Head of caudate nucleus (tissue), 42 donors: ENCODE measurements at places on chromosomes 7 and 10.
A peak's percentile ranks its signal among the peaks of the same experiment; 100 is the strongest.

- no peak for DNase-seq
These were observed 131.9 kb downstream of the GPR37 start for GRCh38 chr7:124633740-124634139.

GRCh38 chr10:78920011-78920410 lies 148.8 kb upstream of the ZMIZ1 start:
- no peak for DNase-seq

DNA sequence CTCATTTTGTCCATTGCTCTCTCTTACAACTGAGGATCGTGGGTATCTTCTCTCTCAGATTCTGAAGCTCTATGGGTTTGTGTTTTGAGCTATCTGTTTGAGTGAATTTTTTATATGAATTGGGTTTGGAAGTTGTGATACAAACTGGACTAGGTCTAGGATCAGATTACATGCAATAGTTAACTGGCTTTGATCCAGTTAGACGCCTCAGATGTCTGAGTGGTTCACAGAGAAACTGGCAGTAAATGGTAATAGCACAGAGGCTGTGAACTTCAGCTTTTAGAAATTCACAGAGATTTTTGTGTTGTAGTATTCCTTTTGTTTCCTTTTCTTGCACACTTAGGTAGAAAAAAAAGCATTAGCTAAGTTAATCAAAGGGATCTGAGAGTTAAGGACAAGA lies 12.7 kb upstream of the DNMBP start:
- no peak for DNase-seq

DNA sequence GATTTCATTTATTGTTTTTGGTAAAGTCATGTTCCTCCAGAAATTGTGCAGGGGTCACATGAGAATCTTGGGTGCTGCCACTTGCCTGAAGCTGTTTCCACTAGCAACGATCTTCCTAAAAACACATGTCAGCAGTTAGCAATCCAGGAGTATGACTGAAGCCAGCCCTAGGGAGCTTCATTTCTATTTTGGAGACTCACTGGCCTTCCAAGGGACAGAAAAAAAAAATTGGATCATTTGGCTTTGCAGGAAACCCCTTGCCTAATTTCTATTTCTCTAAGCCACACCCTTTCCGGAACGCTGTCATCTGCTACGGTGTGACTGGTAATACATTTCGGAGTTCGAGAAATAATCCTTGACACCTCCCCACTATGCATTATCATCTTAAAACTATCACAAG lies 204.7 kb downstream of the TAX1BP1 start:
- DNase-seq: no peak

DNA sequence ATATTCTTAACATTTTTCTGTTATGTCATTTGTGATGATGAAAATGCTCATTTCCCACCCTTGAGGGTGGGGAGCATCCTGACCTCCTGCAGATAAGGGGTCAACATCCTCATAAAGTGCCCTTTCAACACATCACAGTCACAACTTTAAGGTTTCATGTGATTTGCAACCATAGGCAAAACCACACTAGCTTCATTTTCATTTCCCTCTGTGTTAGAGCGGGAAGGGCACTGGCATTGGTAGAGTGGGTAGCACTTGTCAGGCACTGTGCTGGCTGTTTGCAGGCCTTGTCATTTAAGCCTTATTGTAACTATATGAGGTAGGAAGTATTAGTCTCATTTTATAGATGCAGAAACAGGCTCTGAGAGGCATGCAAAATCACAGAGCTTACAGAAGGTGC lies 39.8 kb downstream of the PSMC2 start:
- DNase-seq: no peak

GRCh38 chr7:19239951-19240350 lies 94.7 kb upstream of the FERD3L start:
- DNase-seq: no peak

GRCh38 chr7:40221836-40222235 lies 87.0 kb downstream of the SUGCT start:
- DNase-seq: peak; percentile 2

GRCh38 chr7:158303121-158303520 lies 284.5 kb downstream of the PTPRN2 start:
- DNase-seq: no peak

- no peak for DNase-seq
These were observed 99.9 kb upstream of the ZNF32 start for GRCh38 chr10:43748560-43748959.

GRCh38 chr7:66353547-66353946 lies 148.4 kb downstream of the TPST1 start:
- no peak for DNase-seq

GRCh38 chr7:104794589-104794988 lies 219.4 kb upstream of the KMT2E start:
- DNase-seq: no peak

- DNase-seq: no peak
These were observed 303.9 kb downstream of the OTUD1 start for GRCh38 chr10:23742807-23743206.

DNA sequence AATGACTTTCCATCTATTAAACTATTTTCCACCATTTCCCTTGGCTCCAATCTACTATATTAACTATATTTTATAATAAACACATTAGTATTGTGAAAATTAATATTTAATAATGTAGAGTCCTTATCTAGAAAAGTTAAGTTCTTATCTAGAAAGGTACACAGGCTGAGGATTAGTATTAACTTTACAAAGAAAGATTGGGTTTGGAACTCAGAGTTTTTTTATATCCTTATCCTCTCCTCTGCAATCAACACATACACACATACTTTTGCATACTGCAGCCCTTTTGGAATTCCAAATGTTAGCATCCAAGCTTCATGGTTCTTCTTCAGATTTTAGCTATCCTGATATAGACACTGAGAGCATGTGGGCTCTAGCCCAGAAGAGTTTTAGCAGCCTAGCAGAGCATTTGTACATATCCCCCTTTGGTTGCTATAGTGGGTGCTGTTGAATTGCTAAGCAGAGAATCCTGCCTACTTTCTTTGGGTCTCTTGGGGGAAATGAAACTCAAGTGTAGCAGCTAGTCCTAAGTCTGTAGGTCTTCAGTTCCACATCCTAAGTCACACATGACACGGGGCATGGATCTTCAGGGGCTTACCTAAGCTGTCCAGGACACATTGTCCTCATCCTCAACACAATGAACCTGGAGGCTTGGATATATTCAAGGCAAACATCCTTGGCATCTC lies 874.6 kb downstream of the LRMDA start:
- no peak for DNase-seq

DNA sequence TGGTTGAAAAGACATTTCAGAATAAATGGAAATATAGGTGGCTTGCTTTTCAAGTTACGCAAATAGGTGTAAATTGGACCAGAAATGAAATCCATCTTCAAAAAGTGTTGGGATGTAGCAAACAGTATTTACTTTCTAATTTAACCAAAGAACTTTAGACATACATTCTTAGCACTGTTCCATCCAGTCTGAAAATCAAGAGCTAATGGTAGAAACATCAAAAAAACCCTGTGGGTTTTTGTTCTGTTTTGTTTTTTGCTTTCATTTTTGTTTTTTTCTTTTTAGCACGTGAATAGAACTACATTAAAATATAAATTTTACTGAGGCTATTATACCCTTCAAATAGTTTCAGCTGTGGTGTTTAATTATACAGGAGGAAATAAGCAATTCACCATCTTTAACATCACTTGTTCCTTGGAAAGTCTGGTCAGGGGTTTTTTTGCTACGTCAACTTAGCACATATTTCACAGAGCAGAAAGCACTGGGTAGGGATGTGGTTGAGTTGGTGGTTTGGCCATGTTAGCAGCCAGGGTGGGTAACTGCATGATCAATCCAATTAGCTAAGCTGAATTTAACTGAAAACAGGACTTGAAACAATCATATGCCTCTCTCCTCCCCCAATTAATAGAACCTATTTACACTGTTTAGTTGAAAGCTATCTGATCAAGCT lies 275.4 kb upstream of the PFKP start:
- DNase-seq: no peak

DNA sequence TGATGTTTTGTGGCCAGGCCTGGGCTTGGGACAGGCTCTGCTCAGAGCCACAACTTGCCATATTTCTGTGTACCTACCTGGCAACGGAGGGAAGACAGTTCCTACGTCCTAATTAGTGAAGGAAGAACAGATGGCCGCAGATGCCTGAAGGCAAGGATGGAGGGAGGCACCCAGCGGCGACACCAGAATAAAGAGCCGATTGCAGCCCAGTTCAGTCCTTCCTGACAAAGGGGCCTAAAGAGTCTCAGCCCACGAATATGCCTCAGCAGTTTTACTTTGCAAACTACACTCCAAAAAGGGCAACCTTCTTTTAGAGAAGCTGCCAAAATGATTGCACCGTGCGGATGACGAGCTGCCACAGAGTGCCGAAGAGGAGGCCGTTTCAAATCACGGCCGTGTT lies 585.8 kb downstream of the GLRX3 start:
- DNase-seq: no peak

- no peak for DNase-seq
These were observed 584.7 kb downstream of the PHTF2 start for GRCh38 chr7:78383096-78383880.

DNA sequence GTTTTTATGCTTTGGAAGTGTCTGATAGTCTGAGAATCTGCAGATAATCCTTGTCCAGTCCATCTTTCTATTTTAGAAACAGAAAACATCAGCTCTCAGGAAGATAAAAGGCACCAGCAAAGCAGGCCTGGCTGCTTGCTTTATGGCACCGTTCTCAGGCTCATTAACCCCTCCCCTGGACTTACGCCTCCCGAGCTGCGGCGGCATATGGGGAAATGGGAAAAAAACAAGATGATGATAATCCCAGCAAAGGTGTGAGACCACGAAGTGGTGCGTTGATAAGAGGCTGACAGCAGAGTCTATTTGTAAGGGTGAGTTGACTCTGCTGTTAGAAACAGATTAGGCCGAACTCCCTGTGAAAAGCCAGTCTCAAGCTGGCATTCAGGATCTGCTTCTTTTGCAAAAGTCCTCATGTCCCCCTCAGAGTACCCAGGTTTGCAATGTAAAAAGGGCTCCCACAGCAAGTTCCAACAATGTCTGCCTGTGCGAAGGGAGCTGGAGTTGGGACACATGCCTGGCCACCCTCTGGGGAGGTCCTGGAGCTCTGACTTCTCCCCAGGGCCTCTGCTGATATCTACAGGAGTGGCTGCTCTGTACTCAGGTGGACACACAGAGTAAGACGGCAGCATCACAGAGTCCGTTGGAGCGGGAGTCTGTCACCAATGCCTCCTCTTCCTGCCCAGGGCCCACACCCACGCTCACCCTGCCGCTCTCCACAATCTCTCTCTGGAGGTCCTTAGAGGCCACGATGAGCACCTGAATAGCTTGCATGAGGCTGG lies 54.3 kb downstream of the SPDYE5 start:
- no peak for DNase-seq
